ENCODE measurements at places on chromosomes 11 and 22.

GRCh38 chr11:1690167-1691025 is 6.6 kb upstream of the KRTAP5-6 start:
- no peak for DNase-seq

- no peak for DNase-seq
These were observed 593.4 kb upstream of the ARHGAP42 start for GRCh38 chr11:100093698-100094097.

DNA sequence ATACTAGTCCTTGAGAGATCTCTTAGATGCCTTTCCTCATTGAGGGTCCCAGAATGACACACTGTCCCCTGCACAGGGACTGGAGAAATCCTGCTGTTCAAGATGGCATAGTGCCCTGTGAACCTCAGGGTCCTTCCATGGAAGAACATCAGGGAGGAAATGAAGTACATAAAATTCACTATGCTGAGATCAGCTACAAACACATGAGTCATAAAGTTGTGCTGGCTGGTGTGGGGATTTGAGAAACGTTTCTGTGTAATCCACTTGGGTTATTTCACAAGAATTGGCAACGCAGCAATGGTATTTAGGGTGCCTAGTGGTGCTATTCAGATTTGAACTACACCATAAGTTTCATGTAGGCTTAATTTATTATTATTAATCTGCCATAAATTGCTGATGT is 174.4 kb downstream of the MAML2 start:
- DNase-seq: no peak

DNA sequence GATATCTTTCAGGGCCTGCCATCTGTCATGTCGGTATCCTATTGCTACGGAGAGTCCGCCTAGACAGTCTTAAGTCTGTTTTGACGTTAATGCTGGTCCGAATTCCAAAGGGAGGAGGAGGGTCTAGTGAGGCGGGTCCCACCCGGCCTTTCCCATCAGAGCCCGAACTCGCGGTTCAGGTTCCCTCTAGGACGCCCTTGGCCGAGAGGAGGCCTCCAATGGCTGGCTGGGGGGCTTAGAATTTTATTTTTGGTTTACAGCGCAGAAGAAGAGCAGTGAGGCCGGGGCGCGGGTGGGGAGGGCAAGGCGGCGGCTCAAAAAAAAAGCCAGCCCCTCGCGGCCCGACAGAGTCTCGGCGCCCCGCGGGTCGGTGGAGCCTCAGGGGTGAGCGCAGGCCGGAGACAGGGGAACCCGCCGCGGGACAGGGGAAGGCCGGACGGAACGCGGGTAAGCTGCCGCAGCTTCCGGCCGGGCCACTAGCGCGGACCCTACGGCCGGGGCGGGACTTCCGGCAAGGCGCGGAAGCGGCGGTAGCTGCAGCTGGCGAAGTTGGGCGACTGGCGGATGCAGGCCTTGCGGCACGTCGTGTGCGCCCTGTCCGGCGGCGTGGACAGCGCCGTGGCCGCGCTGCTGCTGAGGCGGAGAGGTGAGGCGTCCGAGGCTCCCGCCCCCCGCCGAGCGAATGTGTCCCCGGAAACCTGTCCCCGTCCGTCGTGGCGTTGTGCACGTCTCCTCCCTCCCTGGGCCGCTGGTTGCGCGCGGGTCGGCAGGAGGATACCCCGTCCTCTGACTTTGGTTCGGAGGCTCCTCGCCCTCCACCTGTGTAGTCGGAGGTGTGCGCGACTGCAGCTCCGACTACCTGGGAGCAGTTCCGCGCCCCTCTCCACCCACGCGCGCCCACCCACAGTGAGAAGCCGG is at the start of gene TRMU:
Gene TRMU, plus strand, starts transcription at position 514 of the 918 bp plus-strand sequence. Its CDS starts 51 bp downstream, at position 565.
- DNase-seq: no peak

GRCh38 chr11:36077886-36078685 is 134.2 kb downstream of the LDLRAD3 start:
- no peak for DNase-seq

- no peak for DNase-seq
These were observed 8.6 kb downstream of the MICAL2 start for GRCh38 chr11:12118949-12119348.

DNA sequence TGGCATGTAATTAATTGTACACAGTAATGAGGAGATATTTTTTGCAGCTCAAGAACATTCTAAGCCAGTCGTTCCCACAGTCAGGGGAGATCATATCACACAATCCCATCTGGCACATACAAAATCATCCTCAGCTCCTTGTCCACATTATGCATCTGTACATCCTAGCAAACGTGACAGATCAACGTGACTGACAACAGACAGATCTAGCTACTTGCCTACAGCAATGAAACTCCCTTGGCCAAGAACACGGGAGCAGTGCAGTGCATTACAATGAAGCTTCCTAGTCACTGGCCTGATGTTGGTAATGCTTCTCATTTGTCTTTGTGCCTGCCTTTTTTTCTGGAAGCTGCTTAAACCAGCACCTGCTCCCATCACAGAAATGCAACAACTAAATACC is 24.5 kb upstream of the GUCY1A2 start:
- no peak for DNase-seq

GRCh38 chr11:35681163-35681767 is 18.7 kb downstream of the TRIM44 start:
- DNase-seq: no peak

GRCh38 chr11:47506795-47507562 is 46.0 kb downstream of the CELF1 start:
- no peak for DNase-seq

GRCh38 chr11:45669146-45669545 is 3.7 kb upstream of the CHST1 start:
- DNase-seq: no peak

Measured in esophagus squamous epithelium (tissue), 5 donors.